Esophagus squamous epithelium (tissue), 5 donors: ENCODE measurements at places on chromosomes 1 and 21.

- DNase-seq, result no peak
Measured at GRCh38 chr1:82273816-82274215, 473.1 kb downstream of the ADGRL2 start.

DNA sequence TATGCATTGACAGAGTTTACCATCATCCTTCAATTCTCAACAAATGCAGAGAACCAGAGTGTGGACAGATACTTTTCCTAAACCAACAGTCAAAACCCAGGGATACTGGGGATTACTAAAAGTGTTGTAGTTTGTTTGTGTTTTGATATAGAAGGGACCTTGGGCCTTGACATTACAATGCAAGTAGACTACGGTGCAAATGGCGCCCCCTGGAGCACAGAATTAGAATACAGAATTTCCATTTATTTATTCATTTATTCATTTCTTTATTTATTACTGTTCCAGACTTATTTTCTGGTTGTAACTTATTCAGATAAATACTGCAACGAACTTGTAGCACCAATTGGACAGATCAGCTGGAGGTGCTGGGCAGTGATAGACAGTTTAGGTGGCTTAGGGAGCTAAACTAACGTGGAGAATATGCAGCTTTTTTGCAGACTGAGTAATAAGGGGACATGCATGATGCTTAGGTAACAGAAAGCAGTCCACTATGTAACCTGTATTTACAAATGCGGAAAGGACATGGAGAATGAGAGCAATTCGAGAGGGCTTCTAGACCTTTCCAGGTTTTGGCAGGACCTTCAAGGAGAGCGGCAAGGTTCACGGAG, 42.6 kb downstream of the KIRREL1 start:
- DNase-seq, result no peak

DNA sequence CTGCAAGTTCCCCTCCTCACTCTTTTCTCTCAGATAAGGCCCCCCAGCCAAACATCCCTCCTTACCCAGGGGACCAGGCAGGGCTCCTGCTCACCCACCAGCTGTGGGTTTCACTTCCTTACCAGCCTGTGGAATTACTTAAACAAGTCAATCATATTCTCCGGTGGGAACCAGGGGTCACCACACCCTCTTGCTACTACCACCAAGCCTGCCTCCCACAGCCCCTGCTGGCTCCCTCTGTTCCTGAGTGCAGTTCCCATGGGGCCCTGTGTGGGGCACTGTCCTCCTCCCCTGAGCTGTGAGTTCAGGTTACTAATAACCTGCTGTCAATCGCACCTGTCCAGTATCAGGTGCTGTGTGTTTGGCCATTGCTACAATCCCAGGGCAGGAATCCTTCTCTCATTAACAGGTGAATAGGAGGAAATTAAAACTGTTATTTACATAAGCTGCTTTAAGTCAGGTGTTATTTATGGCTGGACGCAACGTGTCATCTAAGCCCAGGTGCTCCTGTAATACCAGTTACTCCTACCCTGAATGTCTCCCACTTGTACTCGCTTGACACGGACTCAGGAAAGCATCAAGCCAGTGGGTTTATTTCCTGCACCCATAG, 53.1 kb upstream of the LBR start:
- DNase-seq, result no peak

DNA sequence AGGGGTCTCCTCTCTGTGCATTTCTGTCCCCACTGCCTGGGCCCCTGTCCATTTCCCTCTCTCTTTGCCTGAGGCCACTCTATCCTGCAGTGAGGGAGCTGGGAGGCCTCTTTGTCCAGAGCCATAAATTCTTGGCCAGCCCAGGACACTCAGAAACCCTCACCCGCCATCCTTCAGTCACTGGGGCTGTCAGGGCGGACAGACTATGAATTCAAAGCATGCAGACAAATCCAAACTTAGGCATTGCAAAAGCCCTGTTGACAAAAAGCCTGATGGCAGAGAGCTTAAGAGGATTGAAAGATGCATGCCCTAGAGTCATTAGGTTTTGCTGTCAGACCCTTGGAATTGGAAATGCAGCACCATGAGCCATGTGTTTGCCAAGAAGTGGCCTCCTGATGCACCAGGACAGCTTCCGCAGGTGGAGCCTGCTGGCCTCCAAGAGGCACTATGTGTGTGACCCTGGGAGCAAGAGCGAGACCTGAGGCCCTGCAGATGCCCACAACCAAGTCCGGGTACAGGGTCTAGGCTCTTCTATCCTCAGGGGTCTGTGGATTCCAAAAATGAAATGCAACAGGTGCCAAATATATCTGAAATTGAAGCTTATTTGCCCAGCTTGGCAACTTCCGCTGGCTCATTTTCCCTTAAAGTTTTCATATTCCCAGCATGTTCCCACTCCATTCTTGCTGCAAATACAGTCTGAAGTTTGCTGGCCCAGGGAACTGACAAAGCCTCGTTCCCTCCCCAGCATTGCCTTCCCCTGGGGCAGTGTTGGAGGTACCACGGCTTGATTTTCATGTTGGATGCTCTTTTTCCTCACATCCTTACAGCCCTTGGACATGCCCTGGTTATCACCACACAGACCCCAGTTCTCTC, 177.9 kb downstream of the PGBD5 start:
- no peak for DNase-seq
